ENCODE measurements at places on chromosomes 13 and 19.
A peak's percentile ranks its signal among the peaks of the same experiment; 100 is the strongest.

DNA sequence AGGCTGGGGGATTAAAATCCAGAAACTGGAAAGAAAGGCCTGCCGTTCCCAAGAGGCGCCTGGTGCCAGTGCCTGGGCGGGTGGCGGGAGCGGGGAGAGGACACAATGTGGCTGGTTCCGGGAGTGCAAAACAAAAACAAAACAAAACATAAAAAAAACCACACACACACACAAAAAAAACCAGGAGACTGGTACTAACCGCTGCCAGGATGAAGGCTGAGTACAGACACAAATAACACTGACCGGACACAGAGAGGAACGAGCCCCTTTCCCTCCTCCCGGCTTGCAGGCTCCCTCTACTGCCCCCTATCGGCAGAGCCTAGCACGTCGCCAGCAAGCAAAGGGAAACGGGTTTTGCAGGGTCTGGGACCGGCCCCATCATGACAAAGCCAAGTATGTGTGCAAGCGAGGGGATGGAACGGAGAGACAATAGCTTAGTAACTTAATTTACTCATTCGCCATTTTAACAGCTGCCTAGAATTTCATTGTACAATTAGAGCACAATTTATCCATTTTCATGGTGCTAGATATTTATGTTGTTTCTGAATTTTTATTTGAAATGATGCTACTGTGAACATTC, 17.9 kb upstream of the ZDHHC20 start:
- peak; percentile 81 for DNase-seq

DNA sequence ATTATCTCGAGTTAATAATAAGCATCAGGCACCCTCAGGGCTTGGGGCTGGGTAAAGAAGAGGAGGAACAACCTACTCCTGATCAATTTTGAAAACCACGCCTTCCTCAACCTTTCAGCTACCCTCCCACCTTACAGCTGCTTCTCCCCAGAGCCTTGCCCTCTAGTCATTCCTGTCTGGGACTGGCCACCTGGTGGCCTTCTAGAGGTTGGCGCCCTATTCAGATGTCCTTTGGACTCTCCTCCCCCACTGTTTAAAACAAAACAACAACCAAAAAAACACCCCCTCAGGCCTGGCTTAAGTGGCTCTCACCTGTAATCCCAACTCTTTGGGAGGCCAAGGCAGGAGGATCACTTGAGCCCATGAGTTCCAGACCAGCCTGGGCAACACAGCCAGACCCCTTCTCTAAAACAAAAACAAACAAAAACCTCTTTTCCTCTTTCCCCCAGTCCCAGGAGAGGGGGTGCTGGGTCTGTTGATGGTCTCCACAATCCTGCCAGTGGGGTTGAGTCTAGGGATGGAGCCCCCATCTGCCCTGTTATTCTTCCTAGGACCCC, 62.3 kb downstream of the CCDC70 start:
- DNase-seq: peak; percentile 8

- no peak for DNase-seq
These were observed 5.8 kb downstream of the PEG3 start for GRCh38 chr19:56834564-56835375.

- peak; percentile 65 for DNase-seq
These were observed 2.1 kb downstream of the TGFB1 start for GRCh38 chr19:41351339-41352245.

DNA sequence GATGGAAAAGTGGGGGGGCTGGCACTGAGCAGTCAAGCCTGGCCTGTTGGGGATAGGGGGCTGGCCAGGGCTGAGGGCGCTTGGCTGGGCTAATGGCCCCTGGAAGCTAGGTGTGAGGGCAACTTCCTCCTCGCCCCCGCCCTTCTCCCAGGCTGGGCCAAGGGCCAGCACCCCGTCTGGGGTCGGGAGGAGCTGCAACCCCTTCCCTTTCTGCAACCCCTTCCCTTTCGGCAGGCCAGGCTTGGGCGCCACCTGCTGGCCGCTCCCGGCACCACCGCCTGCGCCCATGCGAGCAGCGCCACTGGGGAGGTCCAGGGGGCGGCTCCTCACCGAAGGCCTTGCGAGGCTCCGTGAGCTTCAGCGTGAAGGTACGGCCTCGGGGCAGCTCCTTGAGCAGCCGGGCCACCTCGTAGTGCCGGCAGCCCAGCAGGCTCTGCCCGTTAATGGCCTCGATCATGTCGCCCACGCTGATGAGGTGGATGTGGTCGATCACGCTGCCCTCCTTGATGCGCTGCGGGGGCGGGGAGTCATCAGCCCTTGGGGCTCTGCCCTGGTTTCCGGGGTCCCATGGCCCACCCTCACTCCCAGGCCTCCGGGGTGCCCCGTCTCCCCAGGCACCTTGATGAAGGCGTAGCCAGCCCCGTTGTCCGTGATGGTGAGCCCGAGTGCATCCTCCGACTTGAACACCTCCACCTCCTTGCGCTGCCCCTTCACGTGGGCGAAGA, 5.0 kb upstream of the PTGER1 start:
- peak; percentile 37 for DNase-seq

- DNase-seq: no peak
These were observed 4.2 kb downstream of the DIRAS1 start for GRCh38 chr19:2716722-2717637.

GRCh38 chr19:46133101-46133627, 8.7 kb upstream of the IGFL3 start:
- peak; percentile 92 for DNase-seq

DNA sequence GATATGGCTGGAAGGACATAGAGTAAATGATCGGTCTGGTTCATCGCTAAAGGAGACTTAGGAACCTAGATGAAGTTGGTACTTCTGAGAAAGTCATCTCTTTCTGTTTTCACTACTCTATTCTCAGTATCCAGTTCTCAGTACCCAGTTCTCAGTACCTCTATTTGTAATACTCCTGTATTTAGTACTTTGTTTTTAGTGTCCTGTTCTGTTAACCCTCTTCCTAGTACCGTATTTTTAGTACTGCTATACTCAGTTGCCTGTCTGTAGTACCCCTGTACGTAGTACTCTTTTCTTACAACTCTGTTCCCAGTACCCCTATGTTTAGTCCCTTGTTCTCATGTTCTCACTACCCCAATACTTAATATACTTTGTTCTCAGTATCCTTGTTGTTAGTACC, 1.2 kb downstream of the RFXAP start:
- DNase-seq: no peak

- DNase-seq: peak; percentile 76
These were observed 3.4 kb downstream of the BBC3 start for GRCh38 chr19:47227352-47228167.

DNA sequence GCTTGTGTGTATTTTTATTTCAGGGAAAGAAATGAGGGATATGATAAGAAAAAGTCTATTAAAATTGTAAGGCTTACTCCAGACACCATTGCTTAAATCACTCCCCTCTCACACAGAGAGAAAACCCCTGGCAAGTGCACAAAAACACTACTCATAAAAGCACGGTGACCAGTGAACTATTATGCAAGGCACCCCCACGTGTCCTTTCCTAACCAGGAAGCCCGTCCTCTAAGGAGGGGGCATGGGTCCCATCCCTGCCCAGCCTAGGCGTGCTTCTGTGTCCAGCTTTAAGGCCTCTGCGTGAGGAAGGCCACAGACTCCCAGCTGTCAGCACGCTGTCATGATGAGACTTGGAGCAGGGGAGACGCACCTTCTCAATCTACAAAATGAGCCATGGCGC, 83.5 kb downstream of the SLC7A1 start:
- no peak for DNase-seq

DNA sequence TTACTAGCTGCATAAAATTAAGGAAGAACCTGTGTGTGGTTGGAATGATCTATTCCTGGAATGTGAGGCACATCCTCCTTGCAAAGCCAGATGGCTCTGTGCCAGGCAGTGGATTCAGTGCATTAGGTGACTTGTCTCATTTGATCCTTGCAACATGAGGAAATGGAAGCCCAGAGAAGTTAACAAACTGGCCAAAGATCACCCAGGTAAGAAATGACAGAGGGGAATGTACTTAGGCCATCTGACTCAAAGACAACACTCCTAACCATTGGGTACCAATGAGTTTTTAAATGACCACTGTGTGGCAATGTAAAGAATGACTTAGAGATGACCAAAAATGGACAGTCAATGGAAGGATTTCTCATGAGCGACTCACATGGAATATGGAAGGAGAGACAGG, 114.2 kb upstream of the RXFP2 start:
- no peak for DNase-seq

DNA sequence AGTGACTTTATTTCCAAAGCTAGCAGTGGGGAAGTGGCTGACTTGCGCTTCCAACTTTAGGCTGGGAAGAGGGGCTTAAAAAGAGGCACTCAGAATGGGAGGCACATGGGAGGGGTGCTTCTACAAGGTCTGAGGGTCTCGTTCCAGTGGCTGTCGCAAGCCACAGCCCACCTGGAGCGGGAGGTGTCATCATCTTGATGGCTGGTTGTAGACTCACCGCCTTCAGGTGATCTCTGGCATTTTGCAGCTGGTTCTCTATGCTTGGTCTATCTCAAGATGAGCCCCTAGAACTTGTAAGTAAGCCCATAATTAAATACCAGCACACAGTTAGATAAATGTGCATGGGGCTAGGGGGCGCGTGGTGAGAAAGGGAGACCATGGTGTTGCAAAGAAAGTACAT, 9.2 kb downstream of the TEX29 start:
- no peak for DNase-seq
